ENCODE measurements at places on chromosomes 12 and 14.
A peak's percentile ranks its signal among the peaks of the same experiment; 100 is the strongest.

DNA sequence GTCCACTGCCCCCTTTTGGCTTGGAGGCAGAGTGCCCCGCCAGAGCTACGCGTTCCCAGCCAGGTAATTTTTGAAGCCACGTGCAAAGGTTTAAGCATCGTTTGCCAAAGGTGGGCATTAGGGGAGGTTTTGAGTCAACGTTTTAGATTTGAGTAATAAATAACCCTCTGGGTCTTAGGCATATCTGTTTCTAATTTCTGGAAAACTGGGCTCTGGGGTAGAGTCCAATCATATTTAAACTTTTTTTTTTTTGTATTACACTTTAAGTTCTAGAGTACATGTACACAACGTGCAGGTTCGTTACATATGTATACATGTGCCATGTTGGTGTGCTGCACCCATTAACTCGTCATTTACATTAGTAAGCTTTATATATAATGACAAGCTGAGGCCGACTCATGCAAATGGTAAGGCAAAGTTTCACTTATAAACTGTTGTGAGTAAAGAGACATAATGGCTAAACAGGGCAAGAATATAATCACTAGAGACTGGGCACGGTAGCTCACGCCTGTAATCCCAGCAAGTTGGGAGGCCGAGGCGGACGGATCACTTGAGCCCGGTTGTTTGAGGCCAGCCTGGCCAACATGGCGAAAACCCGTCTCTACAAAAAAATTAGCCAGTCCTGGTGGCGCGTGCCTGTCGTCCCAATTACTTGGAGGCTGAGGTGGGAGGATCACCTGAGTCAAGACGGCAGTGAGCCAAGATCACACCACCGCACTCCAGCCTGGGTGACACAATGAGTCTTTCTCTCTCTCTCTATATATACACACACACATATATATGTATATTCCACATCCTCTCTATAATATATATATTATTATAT is 491 bp upstream of the NR2C1 start:
- DNase-seq = no peak

DNA sequence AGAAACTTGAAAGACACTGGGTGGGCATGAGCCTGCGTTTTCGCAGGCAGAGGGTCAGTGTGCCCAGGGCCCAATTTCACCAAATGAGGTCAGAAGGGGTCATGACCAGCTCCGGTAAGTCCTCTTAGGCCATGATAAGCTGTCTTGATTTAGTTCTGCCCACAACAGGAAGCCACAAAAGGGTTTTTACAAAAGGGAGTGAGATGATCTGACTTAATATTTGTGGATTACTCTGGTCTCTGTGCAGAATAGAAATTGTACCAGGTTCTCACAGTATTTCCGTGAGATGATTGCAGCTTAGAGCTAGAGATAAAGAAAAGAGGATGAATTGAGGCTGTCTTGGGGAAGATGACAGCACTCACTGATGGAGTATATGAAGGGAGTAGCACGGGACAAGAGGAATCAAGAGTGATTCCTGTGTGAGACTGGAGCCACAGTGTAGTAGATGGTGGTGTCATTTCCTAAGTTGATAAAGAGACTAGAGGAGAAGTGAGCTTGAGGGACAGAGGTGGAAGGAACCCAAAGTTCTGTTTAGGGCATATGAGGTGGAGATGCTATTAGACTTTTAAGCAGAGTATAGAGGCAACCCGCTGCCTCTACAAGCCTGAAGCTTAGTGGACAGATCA is 288.3 kb upstream of the AMIGO2 start:
- no peak for DNase-seq

DNA sequence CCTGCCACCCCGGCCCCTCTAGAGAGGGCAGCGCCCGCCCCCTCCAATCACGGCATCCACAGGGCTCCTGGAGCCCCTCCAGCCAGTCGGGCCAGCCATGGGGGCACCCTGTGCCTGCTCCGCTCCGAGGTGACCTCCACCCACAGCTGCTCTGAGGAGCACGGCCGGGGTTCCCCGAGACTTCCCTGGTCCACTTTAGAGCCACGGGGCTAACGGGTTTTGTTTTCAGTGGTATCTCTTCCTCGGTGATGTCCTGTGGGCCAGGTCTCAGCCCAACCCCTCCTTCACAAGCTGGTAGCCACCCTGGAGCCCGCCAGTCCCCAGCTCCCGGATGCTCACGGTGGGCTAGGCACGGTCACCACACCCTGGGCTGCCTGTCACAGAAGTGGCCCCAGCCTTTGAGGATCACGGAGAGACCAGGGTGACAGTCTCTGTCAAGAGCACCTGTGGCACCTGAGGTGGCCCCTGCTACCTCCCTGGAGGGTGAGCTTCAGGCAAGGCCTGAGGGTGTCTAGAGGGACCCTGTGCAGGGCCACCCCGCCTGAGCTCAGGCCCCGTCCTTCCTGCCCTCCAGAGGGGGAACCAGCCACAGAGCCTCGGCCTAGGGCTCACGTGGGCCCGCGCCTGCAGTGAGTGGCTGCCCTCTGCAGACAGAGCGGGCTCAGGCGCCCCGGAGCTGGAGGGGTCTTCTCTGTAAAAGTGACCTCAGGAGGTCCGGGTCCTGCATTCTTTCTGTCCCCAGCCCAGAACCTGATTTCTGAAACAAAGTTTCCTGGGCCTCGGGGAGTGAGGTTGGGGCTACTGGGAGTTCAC is 146.0 kb upstream of the C14orf180 start:
- no peak for DNase-seq

DNA sequence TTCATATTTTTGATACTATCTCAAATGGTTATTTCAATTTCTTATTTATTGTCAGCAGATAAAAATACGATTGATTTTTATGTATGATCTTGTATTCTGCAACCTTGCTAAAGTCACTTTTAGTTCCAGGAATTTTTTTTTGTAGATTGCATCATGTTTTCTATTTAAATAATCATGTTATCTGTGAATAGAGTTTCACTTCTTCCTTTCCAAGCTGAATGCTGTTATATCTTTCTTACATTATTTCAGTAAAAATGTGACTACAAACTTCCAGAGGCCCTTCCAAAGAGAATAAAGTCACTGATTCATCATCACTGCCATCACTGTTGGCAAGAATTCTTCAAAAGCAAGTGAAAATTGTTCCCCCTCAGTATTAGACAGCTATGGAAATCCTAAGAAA is 104.7 kb upstream of the RAP1B start:
- no peak for DNase-seq

- DNase-seq = no peak
Measured at GRCh38 chr14:63960926-63961567, 108.2 kb downstream of the SYNE2 start.

GRCh38 chr14:80188571-80188970 is 22.7 kb downstream of the DIO2 start:
- no peak for DNase-seq

- no peak for DNase-seq
Measured at GRCh38 chr12:96132819-96133218, 61.4 kb upstream of the ELK3 start.

- no peak for DNase-seq
Measured at GRCh38 chr12:115437061-115437567, 753.1 kb upstream of the TBX3 start.

DNA sequence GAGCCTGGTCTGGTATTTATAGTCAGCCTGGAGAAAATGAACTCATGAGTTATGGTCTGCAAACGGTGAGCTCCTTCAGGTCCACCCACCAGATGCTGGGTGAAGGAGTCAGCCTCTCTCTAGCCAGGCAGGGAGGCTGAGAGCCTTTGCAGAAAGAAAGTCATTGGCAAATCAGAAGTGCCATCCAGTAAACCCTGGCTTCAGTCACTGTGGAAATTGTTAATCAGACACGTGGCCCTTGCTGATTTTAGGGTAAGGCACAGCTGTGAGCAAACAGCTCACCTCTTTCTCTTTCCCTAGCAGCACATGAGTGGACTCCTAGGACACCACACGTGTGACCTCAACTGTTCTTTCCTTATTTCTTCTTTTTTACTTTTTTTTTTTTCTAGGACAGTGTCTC is 44.9 kb downstream of the CHST11 start:
- DNase-seq = no peak

- no peak for DNase-seq
Measured at GRCh38 chr12:41992692-41993215, 151.9 kb downstream of the GXYLT1 start.

DNA sequence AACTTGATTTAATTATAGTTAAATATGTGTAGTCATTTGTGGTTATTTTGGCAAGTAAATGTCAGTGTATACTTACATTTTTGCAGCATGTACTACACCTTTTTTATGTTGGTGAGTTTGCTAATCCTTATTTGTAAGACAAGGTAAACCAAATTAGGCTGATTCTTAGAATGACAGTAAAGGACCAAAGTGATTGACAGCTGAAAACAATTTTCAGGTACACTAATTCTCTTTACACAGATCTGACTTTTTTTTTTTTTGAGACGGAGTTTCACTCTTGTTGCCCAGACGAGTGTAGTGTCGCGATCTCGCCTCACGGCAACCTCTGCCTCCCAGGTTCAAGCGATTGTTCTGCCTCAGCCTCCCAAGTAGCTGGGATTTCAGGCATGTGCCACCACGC is 8.4 kb downstream of the SLC25A3 start:
- no peak for DNase-seq

DNA sequence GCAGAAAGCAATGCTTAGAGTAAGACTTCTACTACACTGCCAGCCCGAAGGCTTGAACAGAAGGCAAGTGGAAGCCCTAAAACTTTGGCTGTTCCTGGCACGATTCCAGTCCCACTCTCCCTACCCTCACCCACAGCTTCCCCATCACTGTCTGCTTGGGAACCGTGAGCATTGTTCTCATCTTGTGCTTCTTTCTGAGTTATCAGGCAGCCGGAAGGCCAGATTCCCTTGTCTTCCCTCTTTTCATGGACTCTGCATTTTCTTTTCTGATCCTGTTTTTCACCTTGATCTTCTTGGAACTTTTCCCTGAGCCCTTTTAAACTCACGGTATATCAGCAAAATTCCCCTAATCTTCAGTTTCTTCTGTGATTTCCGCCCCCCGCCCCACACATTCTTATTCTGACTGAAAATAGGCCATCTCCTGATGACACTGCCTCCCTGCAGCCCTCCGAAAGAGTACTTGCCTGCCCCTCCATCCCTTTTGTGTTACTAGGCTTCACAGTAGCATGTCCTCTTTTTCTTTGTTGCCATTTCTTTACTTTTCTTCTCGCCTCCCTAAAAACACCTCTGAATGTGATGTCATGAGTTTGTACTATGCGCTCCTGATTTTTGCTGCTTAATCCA is 29.9 kb downstream of the RCOR1 start:
- DNase-seq = peak; percentile 16

DNA sequence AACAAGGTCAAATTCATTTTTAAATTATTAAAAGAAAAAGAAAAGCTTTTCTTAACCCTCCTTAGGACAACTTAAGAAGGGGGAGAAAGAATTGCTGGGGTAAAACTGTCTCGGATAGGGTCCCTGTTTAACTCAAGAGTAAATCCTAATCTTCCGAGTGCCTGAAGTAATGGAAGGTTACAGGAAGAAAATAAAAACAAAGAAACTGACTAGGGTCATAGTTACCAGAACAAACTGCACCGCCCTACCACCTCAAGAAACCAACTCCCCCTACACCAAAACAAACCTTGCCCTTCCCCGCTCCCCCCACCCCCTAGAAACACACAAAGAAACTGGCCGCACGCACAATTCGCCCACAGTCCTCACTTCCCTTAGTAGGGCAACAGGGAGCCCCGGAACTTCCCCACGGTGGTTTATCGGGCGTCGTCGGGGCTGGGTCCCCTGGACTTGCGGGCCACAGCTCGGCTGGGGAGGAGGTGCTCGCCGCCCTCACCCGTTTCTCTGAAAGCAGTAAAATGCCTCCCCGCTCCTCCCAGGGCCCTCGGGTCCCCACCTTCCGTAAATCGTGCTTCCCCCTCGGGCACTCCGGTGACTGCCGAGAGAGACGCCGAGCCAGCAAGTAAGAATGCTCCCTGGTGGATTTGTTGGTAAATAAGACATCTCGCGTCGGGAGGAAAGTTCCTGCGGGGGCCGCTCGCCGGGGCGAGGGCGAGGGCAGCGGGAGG is 2.4 kb downstream of the SINHCAF start:
- DNase-seq = no peak

- DNase-seq = no peak
Measured at GRCh38 chr14:103068351-103069073, 11.2 kb upstream of the CDC42BPB start.

DNA sequence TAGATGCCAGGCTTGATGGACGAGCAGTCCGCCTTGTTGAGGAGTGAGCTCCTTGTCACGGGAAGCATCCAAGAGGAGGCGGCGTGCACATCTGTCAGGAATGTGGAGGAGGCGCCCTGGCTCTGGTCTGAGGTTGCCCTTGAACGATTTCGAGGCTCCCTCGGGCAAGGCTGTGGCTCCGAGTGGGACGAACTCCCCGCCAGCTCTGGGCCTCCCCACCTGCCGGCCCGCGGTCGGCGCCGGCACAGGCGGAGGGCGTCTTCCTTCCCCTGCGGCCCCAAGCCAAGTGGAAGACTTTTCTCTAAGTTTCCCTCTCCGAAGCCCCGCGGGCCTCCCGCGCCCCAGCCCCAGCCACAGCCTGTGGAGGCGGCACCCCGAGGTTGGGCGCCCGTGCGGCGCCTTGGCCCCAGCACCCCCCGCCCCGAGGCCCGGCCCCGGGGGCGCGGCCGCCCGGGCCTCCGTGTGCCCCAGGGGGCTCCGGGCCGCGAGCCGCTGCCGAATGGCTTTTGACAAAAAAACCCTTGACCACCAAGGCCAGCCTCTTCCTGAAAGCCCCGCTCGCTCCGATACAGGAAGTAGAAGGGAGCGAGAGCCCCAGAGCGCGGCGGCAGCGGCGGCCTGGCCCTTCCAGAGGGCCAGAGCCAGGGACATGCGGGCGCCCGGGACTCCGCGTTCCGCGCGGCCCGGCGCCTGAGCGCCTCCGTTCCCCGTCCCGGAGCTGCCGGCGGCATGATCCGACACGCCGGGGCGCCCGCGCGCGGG is at the start of gene RIN3:
Gene RIN3, plus strand, starts transcription at position 578 of the 762 bp plus-strand sequence. Its CDS starts 152 bp downstream, at position 730.
- no peak for DNase-seq

- no peak for DNase-seq
Measured at GRCh38 chr14:79111987-79112501, 941.9 kb downstream of the NRXN3 start.

- DNase-seq = no peak
Measured at GRCh38 chr12:131756441-131756840, 45.6 kb downstream of the SFSWAP start.

- no peak for DNase-seq
Measured at GRCh38 chr12:118025168-118025567, 8.7 kb downstream of the RFC5 start.

- DNase-seq = no peak
Measured at GRCh38 chr14:84825481-84826251, 704.3 kb upstream of the FLRT2 start.

DNA sequence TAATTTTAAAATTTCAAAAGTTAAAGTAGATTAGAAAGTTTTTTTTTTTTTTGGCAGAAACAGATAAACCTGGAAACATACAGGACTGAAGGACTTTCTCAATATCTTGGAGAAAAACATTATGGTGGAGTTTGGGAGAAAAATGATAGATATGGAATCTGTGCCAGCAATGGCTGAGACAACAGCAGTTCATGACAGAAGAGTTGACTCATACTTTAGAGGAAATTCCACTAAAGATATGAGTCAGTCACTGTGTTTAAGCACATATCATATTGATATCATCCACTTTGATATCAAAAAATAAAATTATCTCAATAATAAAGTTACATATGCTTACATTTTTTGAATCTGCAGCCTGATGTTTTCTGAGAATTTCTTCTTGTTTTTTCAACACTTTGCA is 193.9 kb upstream of the OR4E1 start:
- no peak for DNase-seq

Data from NCI-H446 (cell line).